ENCODE measurements at places on chromosomes 11 and 22. TPM values are rescaled to one million over a fixed set of nuclear protein-coding genes. Genes with fewer than 3 reads are reported as not detected.
A peak's percentile ranks its signal among the peaks of the same experiment; 100 is the strongest.

SLC17A6 gene
- not detected for total RNA-seq

GRCh38 chr22:44448271-44448830, 49.7 kb downstream of the RTL6 start:
- DNase-seq = peak; percentile 24

DNA sequence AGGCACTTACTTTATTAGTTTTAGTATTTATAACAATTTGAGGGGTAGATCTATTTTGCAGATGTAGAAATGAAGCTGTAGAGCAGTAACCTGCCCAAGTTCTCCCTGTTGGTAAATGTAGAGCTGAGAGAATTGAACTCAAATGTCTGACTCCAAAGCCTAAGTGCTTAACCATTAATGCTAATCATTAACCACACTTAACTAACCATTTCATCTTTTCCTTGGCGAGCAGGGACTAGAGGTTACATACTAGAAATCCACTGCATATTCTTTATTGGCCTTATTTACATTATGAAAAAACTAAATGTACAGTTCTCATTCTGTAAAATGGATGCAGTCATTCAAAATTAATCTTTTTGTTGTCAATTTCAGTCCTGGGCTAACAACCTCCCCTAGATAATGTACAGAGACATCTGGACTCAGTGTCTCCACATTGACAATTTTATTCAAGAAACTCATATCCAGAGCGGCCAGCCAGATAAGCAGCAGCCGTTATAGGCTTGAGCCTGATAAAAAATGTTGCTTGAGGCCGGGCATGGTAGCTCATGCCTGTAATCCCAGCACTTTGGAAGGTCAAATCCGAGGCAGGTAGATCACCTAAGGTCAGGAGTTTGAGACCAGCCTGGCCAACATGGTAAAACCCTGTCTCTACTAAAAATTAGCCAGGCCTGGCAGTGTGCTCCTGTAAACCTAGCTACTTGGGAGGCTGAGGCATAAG, 76.7 kb upstream of the PICALM start:
- DNase-seq = no peak

CYTH4 gene
- total RNA-seq = 1.3 TPM

MYOD1 gene
- total RNA-seq = not detected

OTOG gene
- total RNA-seq = not detected

MAP6 gene
- total RNA-seq = 0.21 TPM

MIOX gene
- total RNA-seq = 0.23 TPM

- no peak for DNase-seq
These were observed 1.1 kb downstream of the OSBP start for GRCh38 chr11:59614277-59615119.

DNA sequence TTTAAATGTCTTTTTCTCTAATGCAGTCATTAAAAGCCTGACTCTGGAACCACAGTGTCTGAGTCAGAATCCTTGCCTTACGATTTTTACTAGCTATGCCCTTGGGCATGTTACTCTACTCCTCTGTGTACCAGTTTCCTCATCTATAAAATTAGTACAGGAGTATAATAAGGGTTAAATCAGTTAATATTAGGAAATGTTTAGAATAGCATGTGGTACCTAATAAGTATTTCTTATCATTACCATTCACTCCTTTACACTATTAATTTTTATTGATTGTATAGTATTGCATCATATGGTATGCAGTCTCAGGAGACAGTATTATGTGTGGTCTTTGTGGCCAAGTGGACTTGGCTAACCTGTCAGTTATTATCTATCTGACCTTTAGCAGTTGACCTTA, 68.2 kb downstream of the METTL15 start:
- peak; percentile 7 for DNase-seq

KCNJ11 gene
- 0.67 TPM for total RNA-seq

Data from Panc1 (cell line).